T-helper 9 cell (primary cell): ENCODE measurements at places on chromosomes 7 and 10.
A peak's percentile ranks its signal among the peaks of the same experiment; 100 is the strongest.

GRCh38 chr7:137331378-137331777 lies 12.2 kb downstream of the PTN start:
- DNase-seq = no peak

DNA sequence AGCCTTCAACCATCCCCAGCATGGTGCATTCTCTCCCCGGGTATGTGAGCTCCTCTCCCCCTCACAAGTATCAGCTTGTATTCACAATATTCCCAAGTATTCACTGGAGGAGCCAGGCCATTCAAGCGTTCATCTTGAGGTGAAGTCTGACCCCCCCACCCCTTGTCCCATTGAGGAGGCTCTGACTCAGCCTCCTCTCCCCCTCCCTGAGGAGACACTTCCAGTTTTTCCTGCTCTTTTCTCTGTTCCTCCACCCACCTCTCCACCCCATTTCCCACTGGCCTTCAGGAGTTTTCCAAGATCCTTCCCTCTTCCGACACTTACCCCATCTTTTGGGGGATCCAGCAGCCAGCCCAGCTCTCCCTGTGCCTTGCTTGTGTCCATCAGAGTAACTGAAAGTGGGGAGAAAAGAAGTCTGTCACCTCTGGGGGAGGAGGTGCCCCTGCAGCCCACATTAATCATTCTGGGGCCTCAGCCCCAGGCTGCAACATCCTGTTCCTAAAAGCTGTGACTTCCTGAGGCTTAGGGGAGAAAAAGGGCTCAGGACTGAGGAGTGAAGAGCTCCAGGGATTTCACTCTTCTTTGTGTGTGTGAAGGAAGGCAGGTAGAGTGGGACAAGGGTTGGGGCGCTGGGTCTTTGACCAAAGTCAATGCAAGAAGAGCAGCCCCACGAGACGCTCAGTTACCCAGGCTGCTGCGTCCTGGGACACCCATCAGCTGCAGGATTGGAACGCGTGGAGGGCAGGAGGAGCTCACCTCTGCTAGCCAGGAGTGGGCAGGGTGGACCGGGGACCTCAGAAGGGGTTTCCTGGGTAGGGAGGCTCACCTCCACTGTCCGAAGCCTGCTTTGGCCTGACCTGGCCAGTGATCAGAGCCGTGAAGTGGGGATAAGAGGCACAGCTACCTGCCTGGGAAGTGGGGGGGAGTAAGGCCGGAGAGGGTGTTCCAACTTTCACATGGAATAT lies 1.1 kb downstream of the EPHA1 start:
- peak; percentile 28 for DNase-seq

- no peak for DNase-seq
These were observed 3.8 kb upstream of the DNAH11 start for GRCh38 chr7:21538936-21539495.

DNA sequence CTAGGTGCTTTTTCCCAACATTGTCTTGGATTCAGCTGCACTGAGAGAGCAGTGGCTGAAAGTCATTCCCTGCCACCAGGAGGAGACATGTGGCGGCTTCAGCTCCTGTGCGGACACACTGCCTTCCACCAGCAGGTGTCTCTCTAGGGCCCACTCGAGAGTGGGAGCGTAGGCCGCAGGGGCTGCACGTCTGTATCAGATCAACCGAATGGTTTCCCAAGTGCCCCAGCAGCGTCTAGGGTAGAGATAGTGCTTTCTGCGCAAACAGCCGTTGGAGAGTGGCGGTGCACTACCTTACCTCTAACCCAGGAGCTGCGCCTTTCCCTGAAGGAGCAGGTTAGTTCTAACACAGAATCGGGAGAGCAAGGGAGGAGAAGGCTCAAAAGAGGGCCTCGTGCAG lies 31.7 kb downstream of the PAPOLB start:
- DNase-seq = peak; percentile 13

DNA sequence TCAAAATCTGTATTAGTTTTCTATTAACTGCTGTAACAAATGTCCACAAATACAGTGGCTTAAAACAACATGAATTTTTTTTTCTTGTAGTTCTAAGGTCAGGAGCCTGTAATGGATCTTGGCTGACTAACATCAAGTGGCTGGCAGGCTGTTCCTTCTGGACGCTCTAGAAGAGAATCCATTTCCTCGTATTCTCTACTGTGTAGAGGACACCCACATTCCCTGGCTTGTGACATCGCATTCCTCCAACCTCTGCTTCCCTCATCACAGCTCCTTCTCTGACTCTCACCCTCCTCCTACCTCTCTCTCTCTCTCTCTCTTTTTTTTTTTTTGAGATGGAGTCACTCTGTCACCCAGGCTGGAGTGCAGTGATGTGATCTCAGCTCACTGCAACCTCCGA lies 4.8 kb upstream of the CALHM1 start:
- no peak for DNase-seq

- DNase-seq = no peak
These were observed 4.4 kb upstream of the BICC1 start for GRCh38 chr10:58508316-58508715.

DNA sequence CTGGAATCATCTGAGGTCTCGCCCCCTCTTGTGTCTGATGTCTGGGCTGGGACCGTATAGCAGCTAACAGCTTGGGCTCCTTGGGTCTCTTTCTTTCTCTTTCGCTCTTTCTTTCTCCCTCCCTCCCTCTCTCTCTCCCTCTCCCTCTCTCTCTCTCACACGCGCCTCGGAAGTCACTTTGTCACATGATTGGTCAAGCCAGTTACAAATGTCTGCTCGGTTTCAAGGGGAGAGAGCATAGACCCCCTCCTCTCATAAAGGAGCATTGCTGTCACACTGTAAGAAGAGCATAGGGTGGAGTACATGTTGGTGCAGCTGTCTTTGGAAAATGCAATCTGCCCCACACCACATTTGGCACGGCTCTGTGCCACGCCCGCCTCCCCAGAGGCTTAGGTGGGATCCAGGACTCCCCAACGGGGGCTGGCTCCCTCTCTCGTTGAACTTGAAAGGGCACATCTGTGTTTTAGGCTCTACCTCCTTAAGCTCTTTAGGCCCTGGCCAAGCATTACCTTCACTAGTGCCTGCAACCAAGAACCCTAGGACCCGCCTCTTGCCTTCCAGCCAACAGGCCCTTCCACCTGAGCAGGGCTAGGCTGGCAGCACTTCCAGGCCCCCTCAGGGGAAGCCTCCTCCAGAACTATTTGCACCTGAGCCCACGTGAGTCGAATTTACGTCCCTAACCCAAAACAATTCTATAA lies 61.9 kb upstream of the CACUL1 start:
- no peak for DNase-seq

GRCh38 chr7:115968596-115968995 lies 62.0 kb downstream of the TFEC start:
- DNase-seq = no peak

- DNase-seq = no peak
These were observed 180.5 kb downstream of the PFKFB3 start for GRCh38 chr10:6383096-6383812.

GRCh38 chr7:30730996-30731395 lies 20.9 kb upstream of the INMT start:
- no peak for DNase-seq

- DNase-seq = no peak
These were observed 88.5 kb downstream of the MICALL2 start for GRCh38 chr7:1370738-1371137.
